ENCODE measurements at places on chromosomes 12 and 14.
A peak's percentile ranks its signal among the peaks of the same experiment; 100 is the strongest.

DNA sequence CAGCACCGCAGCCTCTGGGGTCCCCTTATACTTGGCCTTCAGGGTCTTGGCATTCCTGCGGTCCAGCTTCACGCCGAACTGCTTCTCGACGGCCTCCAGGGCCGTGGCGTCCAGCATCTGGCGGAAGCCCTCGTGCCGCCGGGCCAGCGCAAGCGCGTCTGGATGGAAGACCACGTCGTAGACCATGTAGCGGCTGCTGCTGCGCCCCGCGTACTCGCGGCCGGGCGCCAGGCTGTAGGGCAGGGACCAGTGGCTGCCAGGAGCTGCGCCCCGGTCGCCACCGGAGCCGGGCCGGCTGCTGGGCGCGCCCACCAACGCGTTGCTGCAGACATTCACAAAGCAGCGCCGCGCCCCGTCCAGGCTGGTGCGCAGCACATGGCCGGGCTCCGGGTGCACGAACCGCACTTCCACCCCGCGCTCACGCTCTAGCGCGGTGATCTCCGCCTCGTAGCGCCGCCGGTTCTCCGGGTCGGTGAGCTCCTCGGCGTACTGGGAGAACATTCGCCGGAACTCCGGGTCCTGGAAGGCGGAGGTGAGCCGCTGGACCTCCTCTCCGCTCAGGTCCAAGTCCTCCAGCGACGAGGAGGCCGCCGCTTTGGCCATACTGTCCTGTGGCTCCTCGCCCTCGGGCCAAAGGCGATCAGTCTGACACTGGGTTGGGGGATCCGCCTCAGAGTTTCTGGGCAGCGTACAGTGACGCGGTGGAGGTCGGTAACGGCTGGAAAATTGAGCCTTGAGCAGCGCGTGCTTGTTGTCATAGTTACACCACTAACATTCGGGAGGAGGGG, at the start of gene DNAAF2:
Gene DNAAF2 (minus strand): TSS at position 698 of the 788 bp plus-strand sequence. CDS start 95 bp downstream, at position 603.
- peak; percentile 57 for DNase-seq

GRCh38 chr12:88458327-88458726, 121.9 kb downstream of the KITLG start:
- DNase-seq, result no peak

- DNase-seq, result no peak
These were observed 226.2 kb upstream of the CLEC14A start for GRCh38 chr14:38481952-38482678.

DNA sequence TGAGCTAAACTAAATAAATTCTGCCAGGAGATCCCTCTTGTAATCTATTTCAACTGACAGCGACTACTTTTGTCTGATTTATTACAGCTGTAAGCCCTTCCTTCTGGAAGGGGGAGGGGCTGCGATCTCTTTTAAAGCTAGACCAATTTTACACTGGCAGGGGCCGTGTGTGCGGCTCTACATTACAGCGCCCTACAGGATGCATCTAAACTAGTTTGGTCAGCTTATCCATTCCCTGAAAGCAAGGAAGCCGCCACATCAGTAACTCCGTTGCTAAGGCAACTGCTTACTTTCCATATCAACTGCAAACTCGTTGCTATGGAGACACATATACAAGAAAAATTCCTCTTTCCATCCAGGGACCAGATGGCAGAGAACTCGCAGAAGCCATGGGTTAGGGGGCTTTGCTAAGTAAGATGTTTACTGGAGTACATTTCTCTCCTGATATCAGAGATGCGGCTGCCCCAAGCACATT, 17.4 kb downstream of the FOXN3 start:
- DNase-seq, result no peak

GRCh38 chr14:84323450-84323849, 1206.5 kb upstream of the FLRT2 start:
- DNase-seq, result no peak

GRCh38 chr14:91545946-91546716, 36.0 kb upstream of the PPP4R3A start:
- DNase-seq, result no peak

GRCh38 chr12:2640709-2641108, 154.1 kb upstream of the FKBP4 start:
- peak; percentile 19 for DNase-seq

GRCh38 chr12:26227361-26227745, 32.0 kb downstream of the SSPN start:
- no peak for DNase-seq

GRCh38 chr14:69354383-69355153, 43.5 kb downstream of the ERH start:
- no peak for DNase-seq

- no peak for DNase-seq
These were observed 347.4 kb upstream of the PRICKLE1 start for GRCh38 chr12:42936991-42937390.

DNA sequence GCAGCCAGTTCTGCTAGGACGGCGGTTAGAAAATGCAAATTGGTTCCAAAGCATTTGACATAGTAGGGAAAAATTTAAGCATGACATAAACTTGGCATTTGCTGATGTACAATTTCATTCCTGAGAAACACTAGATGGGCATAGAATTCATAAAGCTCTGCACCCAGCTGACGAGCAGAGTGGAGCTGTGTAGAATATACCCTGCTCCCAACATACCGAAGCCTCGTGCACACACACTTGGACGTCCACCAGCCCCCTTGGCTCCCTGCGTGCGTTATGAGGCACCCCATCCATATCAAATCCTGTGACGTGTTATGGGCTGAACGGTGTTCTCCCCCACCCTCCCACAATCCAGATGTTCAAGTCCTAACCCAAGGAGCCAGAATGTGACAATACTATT, 65.4 kb downstream of the CLMN start:
- DNase-seq, result no peak

Measured in hypothalamus (tissue), 51 donors.